ENCODE measurements at places on chromosomes 12 and 14.
A peak's percentile ranks its signal among the peaks of the same experiment; 100 is the strongest.

DNA sequence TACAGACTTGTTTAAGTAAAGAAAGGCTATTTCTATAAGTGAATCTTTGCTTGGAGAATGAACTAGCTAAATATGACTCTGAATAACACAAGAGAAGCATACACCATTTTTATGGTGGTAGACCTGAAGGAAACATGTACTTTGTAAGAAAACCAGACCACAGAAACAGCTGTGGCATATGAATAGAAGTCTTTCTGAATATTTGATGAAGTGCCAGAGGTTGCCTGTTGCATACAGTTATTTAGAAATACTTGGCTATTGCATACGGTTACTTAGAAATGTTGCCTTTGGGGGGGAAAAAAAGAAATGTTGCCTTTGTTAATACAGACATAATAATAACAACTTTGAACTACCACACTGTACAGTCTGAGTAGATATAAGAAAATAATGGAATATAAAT lies 16.8 kb upstream of the LEMD3 start:
- DNase-seq, result no peak

DNA sequence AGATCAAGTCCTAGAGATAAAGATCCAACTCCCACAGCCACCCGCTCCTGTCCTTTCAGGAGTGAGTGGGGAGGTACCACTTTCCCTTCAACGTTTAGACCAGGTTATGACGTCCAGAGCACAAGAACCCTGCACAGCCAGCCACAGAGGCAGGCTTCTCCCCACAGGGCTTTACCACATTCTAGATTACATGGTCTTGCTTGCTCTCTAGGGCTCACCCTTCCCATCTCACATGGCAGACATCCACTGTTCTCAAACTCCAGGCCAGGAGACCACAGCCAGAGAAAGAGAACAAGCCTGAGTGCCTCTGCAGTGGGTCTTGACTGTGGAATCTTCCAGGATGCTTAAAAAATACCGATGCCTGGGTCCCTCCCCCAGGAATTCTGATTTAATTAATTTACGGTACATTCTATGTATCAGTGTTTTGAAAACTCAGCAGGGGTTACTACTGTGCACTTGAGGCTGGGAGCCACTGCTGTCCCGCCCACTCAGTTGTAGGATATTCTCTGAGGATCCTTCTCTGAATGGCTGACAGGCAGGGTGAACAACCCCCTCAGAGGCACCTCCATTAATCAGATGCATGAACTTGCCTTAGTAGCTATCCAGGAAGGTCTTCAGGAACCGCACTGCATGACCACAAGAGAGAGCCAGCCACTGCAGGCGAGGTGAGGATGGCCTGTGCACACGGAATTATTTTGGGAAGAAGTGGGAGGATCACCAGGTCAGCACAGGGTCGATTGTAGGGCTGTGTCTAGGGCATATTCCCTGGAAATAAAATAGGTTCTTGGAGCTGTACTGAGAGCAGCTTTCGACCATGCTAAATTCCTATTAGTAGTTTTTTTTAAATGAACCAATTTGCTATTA lies 21.5 kb upstream of the SOCS2 start:
- no peak for DNase-seq

DNA sequence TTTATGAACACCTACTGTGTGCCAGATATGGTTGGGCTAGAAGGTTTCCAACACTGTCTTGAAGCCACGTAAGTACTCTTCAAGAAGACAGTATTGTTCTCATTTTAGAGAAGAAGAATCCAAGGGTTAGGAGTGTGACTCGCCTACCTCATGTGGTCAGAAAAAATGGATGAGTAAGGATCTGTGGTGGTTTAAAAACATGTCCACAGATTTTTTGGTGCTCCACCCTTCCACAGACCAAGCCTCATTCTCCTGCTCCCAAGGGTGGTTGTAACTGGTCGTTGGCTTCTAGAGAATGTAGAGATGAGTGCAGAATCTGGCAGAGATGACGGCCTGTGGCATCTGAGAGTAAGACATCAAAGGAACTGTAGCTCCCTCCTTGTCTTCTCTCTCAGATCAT lies 30.3 kb upstream of the TTC7B start:
- no peak for DNase-seq

DNA sequence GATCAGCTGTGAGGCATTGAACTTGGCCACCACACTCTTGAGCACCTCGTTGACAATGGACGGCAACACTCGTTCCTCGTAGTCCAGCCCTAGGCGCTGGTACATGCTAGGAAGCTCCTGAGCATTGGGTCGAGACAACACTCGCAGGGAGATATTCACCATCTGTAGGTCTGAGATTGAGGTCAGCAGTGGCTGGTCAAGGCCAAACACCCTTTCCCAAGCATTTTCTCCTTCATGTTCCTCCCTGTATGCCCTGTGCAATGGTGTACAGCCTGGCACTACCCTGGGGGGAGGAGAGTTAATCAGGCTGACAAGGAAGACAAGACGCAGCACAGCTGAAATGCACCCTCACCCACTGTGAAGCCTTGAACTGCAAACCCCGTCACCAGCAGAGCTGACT lies 2.0 kb downstream of the PHB2 start:
- DNase-seq, result no peak

DNA sequence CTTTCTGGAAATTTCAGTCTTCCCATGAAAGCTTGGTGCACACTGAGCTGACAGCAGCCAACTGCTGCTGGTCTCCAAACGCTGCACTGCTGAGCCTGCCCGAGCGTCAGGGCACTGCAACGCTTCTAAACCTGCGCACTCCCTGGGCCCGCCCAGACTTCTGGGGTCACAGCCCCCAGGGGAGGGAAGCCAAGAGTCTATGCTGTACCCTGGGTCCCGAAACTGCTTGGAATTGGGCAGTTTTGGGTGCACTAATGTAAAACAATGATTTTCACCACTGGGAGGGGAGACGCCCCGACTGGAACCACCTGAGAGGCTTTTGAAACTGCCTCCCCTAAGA lies 32.0 kb downstream of the CCDC92 start:
- DNase-seq, result no peak

DNA sequence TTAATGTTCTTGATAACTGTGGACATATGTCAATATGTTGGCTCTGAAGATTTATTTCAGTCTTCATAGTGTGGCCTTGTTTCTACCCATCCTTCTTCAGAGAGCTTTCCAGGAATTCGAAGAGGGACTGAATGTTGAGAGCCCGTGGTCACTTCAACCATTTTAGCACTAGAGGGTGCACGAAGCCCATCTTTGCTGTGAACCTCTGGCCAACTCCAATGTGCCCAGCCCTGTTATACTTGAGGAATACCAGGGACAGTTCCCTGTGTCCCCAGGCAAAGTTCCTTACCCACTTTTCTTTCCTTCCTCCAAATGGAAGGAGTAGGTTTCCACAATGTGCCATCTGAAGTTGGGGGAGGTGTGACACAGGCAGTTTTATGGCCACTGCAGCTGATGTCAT lies 603.5 kb downstream of the RPL10L start:
- no peak for DNase-seq

GRCh38 chr14:91420686-91421085 lies 3.1 kb upstream of the CCDC88C start:
- no peak for DNase-seq

- DNase-seq, result no peak
These were observed 20.6 kb upstream of the USP15 start for GRCh38 chr12:62239571-62239970.

DNA sequence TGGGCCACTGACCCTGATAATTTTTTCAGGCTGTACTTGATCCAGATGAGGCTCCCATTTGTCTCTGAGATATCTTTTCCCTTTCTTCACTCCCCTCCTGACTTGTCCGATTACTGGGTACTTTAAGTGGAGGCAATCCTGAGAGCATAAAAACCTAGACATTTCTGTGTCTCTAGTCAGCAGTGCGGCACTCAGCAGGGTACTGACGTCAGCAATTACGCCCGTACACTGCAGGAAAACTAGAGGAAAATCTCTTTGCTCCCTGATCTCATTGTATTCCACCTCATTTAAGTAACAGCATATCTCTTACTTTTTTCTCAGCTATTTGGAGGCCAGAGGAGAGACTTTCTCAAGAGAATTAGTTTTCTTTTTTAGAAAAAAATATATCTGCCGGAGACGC lies 315.5 kb upstream of the OR4E1 start:
- DNase-seq, result no peak

DNA sequence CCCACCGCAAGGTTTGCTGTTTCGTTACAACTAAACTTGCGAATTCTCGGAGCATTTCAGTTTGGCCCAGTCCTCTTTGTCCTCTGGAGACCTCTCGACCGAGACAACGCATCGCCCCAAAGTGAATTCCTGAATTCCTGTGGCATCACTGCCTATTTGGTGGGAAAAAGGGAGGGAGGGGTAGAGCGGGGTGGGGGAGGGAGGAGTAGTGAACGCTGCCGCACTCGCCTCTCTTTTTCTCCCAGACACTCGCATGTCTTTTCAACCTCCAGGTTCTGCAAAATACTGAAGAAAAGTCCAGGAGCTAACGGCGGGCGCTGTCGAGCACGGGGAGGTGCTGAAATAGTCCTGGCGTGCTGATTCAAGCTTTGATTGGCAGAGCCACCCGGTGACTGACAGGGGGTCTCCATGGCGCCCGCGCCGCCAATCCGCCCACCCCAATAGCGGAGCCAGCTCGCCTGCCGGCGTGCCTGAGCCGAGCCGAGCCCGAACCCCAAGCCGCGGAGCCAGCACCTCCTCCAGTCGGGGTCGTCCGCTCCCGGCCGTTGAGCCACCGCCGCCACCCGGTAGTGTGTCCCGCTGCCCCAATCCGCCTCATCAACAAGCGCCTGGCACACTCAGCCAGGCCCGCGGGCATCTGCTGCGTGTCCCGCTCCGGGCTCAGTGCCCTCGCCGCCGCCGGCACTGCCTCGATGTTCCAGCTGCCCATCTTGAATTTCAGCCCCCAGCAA lies at the start of gene SIX6:
Gene SIX6 (plus strand): TSS at position 440 of the 731 bp plus-strand sequence. CDS start 253 bp downstream, at position 693.
- DNase-seq, result no peak

DNA sequence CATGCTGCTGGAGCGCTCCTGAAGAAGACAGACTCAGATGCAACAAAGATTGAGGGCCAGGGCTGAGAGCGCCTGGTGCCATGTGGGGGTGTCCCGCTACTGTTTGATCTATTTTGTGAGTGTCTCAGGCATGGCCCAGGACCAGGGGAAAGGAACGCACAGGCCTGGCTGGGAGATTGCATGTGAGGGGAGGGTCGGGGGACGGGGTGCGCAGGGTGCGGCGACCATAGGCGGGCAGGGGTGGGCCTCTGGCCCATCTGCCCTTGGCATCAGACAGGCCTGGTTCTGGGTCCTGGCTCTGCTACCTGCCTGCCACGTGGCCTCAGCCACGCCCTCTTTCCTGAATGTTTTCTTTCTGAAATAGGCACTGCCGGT lies 47.5 kb downstream of the BEGAIN start:
- no peak for DNase-seq

DNA sequence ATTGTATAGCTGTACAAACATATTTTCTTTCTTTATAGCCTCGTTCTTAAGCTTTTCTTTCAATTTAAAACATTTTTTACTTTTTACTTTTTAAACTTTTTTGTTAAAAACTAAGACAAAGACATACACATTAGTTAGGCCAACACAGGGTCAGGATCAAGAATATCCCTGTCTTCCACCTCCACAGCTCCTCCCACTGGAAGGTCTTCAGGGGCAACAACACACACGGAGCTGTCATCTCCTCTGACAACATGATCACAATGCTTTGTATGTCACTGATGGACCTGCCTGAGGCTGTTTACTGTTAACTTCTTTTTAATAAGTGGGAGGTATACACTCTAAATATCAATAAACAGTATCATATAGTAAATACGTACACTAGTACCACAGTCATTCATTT lies 191.3 kb downstream of the SYT10 start:
- no peak for DNase-seq

DNA sequence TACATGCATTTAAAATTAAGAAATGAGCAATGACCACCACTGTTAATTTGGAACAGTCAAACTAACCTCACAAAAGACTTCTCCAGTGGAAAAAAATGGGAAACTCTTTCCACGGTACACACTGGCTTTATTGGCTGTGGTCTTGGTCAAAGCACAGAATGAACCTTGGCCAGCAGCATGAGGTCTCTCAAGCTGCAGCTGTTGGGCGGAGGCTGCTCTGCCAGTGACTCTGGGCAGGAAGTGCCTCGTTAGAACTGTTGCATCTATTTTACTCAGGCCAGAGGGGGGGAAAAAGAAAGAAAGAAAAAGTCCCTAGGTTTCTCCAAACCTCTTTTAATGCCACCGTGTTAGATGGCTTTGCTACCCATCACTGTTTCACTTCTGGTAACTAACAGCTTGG lies 279.8 kb upstream of the DIO2 start:
- DNase-seq, result no peak

- DNase-seq, result no peak
These were observed 92.7 kb downstream of the PHETA1 start for GRCh38 chr12:111276146-111276545.

GRCh38 chr12:10241727-10242126 lies 29.1 kb downstream of the GABARAPL1 start:
- no peak for DNase-seq

DNA sequence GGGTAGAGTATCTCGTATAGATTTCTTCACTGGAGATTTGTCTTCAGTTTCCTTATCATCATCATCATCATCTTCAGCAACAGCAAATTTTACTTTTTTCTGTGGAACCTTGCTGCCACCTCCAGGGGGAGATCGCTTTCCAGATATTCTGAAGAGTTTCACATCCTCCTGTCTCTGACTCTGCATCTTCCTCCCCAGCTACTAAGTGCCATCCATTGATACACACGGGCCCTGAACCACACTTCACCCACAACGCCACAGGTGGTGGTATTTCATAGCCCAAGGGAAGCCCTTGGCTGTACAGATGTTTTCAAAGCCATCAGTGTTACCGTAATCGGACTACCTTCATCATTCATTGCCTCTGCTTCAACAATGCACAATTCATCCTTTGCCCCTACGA lies 82.2 kb downstream of the PPP2R5C start:
- peak; percentile 38 for DNase-seq

- DNase-seq, result no peak
These were observed 259.0 kb upstream of the E2F7 start for GRCh38 chr12:77324416-77324762.

DNA sequence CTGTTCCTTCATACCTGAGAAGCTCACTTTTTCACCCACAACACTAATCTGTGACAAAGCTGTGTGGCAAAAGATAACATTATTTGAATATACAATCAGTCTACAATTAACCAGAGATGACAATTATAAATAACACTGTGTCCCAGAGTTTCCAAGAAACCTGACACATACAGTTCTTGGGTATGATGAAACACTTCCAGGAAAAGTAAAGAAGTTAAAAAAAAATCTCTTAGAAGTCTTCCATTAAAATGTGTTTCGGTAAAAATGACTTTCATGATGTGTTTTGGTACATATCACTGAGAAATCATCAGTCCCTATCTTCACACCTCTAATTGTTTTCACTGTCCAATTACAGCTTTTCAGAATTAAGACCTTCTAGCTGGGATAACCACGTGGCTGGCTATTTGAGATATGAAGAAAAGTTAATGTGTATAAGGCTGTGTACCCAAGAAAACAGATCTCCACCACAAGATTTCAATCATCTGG lies 390.2 kb downstream of the SOX5 start:
- DNase-seq, result no peak

GRCh38 chr12:88784166-88784565 lies 203.9 kb upstream of the KITLG start:
- DNase-seq, result no peak
